ENCODE measurements at places on chromosomes 7 and 10. TPM values are rescaled to one million over a fixed set of nuclear protein-coding genes. Genes with fewer than 3 reads are reported as not detected.

Gene ZNF239
- total RNA-seq = 6.2 TPM

Gene NUDT5
- total RNA-seq = 36.2 TPM

Gene MSS51
- 5.2 TPM for total RNA-seq

Gene SPDYE8
- not detected for total RNA-seq

DNA sequence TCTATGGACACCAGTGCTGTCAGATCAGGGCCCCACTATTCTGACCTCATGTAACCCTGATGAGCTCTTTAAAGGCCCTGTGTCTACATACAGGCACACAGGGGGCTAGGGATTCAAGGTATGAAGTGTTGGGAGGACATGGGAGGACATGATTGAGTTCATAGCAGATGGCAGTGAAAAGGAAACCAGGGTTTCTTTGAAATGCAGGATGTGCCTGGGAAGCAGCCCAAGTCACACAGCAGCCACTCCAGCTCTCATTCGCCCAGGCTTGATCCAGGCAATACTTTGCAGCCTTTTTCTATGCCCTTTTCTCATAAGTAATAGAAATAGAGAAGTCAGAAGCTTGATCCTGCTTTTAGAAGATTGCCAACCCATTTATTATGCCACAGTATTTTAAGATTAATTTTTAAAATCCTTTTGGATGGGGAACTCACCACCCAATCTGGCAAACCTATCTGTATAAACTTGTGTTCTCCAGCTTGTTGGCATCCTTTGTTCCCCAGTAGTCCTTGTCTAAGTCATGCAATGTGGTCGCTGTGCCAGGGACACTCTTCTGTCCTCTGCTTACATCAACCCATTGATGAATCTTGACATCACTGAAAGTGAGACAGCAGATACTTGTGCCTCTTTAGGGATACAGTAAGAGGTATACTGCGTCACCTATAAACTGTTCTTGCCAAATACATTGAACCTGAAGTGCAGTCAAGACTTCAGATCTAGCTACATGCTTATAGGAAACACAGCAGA is 95.0 kb downstream of the TAF3 start:
- DNase-seq = no peak

- no peak for DNase-seq
Measured at GRCh38 chr7:93728292-93728691, 153.8 kb upstream of the CALCR start.

Measured in sciatic nerve (tissue), 2 donors.